ENCODE measurements at places on chromosomes 16 and 17.

- no peak overlapping the region for H3K27ac ChIP-seq
- H3K36me3 ChIP-seq, result no peaks in the 10 kb centered on the region
- DNase-seq, result no peak
- H3K4me1 ChIP-seq, result no peaks in the 10 kb centered on the region
Measured at GRCh38 chr17:7740481-7741001, 23.0 kb downstream of the DNAH2 start.

DNA sequence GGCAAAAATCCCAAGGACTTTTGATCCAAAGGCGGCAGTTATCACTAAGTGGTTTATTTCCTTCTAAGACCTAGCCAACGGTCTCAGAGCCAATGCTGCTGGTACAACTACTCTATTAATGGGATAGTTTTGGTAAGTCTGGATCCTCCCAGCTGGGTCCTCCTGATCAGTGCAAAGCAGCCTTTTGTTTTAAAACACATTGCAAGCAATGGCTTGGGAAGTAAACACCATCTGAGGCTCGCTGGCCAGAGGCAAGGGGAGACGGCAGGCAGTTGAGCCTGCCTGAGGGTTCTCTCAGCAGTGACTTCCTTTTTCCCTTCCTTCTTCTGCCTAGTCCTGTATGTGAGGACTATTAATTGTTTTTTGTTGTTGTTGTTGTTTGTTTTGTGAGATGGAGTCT, 1.6 kb upstream of the SLC5A10 start:
- H3K4me1 ChIP-seq, result no peaks in the 10 kb centered on the region
- no peak for DNase-seq
- no peaks in the 10 kb centered on the region for H3K36me3 ChIP-seq

- H3K4me3 ChIP-seq, result no peak overlapping the region
- DNase-seq, result no peak
- no peaks in the 10 kb centered on the region for H3K27me3 ChIP-seq
- no peak overlapping the region for H3K27ac ChIP-seq
Measured at GRCh38 chr17:68807998-68808772, 147.0 kb downstream of the ABCA8 start.

- H3K4me1 ChIP-seq, result no peaks in the 10 kb centered on the region
- H3K27me3 ChIP-seq, result no peaks in the 10 kb centered on the region
Measured at GRCh38 chr16:46822270-46822669, 8.7 kb downstream of the C16orf87 start.

- H3K27ac ChIP-seq, result no peak overlapping the region
- no peak for DNase-seq
- H3K36me3 ChIP-seq, result no peaks in the 10 kb centered on the region
- no peaks in the 10 kb centered on the region for H3K27me3 ChIP-seq
Measured at GRCh38 chr16:12082226-12082887, 105.8 kb downstream of the SNX29 start.

DNA sequence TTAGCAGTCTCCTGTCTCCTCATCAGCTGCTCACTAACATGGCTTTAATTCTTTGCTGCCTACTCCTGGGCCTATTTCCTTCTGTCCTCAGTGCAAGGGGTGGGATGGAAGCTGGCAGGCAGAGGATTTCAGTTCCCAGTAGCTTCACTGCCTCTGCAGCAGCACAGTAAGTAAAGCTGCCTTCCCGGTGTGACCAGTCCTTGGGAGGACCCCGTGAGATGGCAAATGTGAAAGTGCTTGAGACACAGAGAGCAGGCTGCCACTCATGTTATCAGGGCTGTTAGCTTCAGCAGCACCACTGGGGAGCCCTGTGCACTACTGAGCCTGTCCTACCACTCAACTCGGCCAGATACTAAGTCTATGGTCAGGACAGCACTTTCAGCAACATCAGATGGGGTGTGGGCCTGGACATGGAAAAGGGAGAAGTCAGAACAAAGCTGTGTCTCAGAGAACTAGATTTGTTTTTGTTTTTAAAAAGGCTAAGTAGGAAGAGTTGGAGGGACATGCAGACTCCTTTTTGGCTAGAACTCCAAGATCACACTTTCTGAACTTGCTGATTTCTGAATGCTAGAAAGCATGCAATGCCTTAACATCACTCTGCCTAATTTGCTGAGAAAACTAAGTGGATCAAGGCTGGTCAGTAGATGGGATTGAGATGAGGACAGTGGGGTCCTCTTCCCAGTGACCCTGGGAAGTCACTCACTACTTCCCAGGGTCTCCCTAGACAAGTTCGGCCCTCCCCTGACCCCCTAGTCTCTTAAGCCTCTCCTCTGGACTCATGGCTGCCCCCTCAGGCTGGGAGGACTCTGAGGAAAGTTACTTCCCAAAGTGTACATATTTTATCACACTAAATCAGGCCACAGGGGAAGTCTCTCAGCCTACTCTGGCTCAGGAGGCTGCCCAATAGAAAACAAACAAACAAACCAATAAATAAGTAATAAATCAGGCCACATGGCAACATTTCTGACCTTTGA, 1.1 kb downstream of the ACSF2 start:
- H3K4me1 ChIP-seq, result peaks cover 18% of the 10 kb centered on the region
- H3K4me3 ChIP-seq, result peak overlapping the region; percentile 80
- peak; percentile 54 for DNase-seq
- H3K36me3 ChIP-seq, result peaks cover 4% of the 10 kb centered on the region

DNA sequence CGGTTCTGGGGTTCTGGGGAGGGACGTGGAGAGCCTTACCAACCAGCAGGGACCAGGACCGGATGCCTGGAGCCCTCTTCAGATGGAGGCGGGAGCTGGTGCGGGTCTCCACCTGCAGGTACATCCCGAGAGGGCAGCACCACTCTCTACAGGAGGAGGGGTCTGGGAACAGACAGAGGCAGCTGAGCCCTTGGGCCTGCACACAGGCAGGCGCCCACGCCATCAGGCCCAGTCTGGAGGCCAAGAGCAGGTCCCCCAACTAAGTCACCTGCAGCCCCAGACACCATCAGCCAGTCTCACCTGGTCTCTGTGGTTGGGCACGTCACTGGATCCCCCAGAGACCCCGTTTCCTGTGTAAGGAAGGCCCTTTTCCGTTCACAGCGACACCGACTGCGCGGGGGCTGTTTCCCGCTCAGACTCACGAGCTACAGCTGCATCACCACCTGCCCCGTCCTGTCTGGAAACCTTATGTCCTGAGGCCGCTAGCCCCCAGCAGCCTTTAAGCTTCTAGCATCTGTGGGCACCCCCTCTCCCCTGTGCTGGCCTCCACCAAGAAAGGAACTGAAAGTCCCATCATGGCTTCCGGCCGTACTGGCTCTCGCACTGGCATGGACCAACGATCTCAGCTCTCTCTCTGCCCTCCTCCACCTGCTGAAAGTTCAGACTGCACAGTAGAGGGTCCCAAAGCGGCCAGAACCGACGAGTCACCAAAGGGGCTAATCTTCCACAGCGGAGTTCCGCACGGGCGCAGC, 1.2 kb downstream of the CYBC1 start:
- peaks cover 4% of the 10 kb centered on the region for H3K4me1 ChIP-seq
- no peaks in the 10 kb centered on the region for H3K27me3 ChIP-seq
- peak overlapping the region; percentile 97 for H3K4me3 ChIP-seq

DNA sequence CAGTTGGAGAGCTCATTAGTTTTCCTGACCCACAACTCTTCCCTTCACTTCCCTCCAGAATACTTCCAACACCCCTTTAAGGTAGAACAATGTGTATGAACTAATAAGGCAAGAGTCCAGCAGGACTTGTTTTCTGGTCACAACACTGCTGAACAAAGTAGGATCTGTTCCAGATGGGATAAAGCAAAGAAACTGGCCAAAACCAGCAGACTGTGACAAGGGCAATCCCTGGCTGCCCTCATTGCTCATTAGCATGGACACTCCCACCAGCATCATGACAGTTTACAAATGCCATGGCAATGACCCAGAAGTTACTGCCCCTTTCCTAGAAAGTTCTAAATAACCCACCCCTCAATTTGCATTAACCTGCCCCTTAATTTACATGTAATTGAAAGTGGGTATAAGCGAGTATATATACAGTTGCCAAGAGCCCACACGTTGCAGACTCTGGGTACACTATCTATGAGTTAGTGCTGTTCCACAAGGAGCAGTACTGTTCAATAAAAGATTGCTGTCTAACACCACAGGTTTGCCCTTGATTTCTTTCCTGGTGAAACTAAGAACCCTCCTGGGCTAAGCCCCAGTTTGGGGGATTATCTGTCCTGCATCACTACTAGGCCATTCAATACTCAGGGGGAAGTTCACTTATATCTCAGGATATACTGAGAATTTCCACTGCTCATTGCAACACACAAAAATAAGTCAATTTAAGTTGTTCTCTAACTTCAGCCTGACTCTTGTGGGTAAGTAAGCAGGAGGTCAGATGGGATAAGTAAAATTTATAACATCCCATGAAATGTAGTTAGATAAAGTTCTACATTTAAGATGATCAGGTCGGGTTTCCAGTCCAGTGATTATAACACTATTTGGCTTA, 82.3 kb downstream of the SSH2 start:
- H3K27me3 ChIP-seq, result no peaks in the 10 kb centered on the region
- no peak overlapping the region for H3K27ac ChIP-seq
- DNase-seq, result no peak
- no peaks in the 10 kb centered on the region for H3K4me1 ChIP-seq

DNA sequence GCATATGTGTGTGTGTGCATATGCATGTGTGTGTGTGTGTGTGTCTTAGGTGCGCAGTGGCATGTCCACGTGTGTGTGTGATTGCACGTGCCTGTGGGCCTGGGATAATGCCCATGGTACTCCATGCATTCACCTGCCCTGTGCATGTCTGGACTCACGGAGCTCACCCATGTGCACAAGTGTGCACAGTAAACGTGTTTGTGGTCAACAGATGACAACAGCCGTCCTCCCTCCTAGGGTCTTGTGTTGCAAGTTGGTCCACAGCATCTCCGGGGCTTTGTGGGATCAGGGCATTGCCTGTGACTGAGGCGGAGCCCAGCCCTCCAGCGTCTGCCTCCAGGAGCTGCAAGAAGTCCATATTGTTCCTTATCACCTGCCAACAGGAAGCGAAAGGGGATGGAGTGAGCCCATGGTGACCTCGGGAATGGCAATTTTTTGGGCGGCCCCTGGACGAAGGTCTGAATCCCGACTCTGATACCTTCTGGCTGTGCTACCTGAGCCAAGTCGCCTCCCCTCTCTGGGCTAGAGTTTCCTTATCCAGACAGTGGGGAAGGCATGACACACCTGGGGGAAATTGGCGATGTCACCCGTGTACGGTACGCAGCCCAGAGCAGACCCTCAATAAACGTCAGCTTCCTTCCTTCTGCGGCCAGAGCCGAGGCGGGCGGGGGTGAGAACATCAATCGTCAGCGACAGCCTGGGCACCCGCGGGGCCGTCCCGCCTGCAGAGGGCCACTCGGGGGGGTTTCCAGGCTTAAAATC, 47.6 kb downstream of the IL21R start:
- H3K4me3 ChIP-seq, result no peak overlapping the region
- H3K4me1 ChIP-seq, result no peaks in the 10 kb centered on the region
- no peak overlapping the region for H3K27ac ChIP-seq
- no peak for DNase-seq

DNA sequence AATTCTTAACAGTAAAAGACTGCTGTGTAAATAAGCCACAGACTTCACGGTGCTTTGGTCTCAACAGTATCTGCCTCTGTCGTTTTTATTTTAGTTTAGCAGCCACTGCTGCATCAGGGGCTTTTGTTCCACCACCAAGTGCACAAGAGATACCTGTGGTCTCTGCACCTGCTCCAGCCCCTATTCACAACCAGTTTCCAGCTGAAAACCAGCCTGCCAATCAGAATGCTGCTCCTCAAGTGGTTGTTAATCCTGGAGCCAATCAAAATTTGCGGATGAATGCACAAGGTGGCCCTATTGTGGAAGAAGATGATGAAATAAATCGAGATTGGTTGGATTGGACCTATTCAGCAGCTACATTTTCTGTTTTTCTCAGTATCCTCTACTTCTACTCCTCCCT, 7.9 kb downstream of the HERPUD1 start:
- no peaks in the 10 kb centered on the region for H3K4me1 ChIP-seq
- H3K4me3 ChIP-seq, result no peak overlapping the region
- no peak for DNase-seq
- no peak overlapping the region for H3K27ac ChIP-seq

DNA sequence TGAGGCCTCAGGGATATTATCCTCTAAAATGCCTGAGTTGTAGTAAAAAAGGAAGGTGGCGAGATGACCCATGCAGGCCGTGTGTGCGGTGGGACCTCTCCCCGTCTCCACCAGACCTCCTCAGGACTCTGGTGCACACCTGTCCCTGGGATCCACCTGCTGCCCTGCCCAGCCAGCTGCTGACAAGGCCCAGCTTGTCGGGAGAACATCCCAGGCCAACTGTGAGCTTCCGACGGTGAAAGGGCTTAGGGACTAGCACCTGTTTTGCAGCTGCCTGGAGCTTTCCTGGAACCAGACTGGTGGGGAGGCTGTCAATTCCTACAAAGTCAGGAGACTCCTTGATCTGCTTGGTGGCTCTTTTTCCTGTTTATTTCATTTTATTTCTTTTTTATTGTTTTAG, 11.6 kb downstream of the IL34 start:
- no peak for DNase-seq
- peaks cover 3% of the 10 kb centered on the region for H3K4me1 ChIP-seq
- H3K4me3 ChIP-seq, result no peak overlapping the region
- H3K27ac ChIP-seq, result no peak overlapping the region
- H3K27me3 ChIP-seq, result no peaks in the 10 kb centered on the region

GRCh38 chr17:43962479-43962878, 8.7 kb upstream of the PYY start:
- no peaks in the 10 kb centered on the region for H3K27me3 ChIP-seq
- H3K4me1 ChIP-seq, result no peaks in the 10 kb centered on the region
- H3K36me3 ChIP-seq, result no peaks in the 10 kb centered on the region
- H3K4me3 ChIP-seq, result no peak overlapping the region
- H3K27ac ChIP-seq, result no peak overlapping the region
- no peak for DNase-seq

- no peak overlapping the region for H3K4me3 ChIP-seq
- no peak for DNase-seq
- H3K27me3 ChIP-seq, result no peaks in the 10 kb centered on the region
- H3K4me1 ChIP-seq, result no peaks in the 10 kb centered on the region
- H3K27ac ChIP-seq, result no peak overlapping the region
Measured at GRCh38 chr16:67509016-67509415, 19.6 kb upstream of the RIPOR1 start.

- H3K4me1 ChIP-seq, result no peaks in the 10 kb centered on the region
- H3K27me3 ChIP-seq, result no peaks in the 10 kb centered on the region
- no peaks in the 10 kb centered on the region for H3K36me3 ChIP-seq
Measured at GRCh38 chr16:17566075-17566474, 95.3 kb upstream of the XYLT1 start.

- no peak overlapping the region for H3K4me3 ChIP-seq
- no peaks in the 10 kb centered on the region for H3K4me1 ChIP-seq
- H3K27ac ChIP-seq, result no peak overlapping the region
- no peaks in the 10 kb centered on the region for H3K36me3 ChIP-seq
- no peaks in the 10 kb centered on the region for H3K27me3 ChIP-seq
- no peak for DNase-seq
Measured at GRCh38 chr17:54882950-54883349, 17.7 kb upstream of the TOM1L1 start.

Data from colonic mucosa (tissue), 4 donors.